ENCODE measurements at places on chromosomes 7 and 10.
A peak's percentile ranks its signal among the peaks of the same experiment; 100 is the strongest.

GRCh38 chr7:109020251-109020650 lies 450.6 kb downstream of the DNAJB9 start:
- no peak for DNase-seq

DNA sequence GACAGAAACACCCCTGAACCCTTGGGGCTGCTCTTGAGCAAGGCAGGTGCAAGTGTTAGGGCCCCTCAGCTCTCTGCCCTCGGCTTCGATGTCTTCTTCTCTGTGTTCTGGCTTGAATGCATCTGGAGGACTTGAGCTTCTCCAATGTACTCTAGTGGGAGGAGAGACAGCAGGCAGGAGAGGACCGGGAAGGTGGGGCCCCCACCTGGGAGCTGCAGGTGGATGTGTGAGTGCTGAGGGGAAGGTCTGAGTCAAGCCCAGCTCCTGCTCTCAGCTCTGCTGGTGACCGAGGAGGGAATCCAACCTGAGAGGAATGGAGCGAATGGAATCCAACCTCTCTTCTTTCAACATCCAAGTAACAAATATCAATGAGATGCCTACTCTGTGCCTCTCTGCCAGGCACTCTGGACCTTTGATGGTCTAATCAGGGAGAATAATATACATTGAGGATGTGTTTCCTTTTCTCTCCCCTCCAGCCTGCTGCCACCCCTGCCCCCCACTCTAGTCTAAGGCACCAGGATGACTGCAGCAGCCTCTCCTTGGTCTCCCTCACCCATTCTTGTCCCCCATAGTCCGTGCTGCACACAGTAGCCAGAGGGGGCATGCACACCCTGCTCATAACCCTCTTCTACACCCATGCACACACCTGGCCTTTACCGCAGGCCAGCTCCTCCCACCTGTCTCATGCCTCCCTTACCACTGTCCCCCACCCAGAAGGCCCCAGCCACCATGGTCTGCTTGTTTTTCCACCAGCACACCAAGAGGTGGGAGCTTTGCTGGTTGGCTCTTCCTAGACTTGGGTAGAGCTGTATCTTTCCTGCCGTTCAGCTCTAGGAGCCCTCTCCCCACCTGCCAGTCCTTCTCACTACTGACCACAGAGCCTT lies 13.6 kb downstream of the TBATA start:
- no peak for DNase-seq

GRCh38 chr10:26067680-26068079 lies 133.7 kb downstream of the MYO3A start:
- no peak for DNase-seq

DNA sequence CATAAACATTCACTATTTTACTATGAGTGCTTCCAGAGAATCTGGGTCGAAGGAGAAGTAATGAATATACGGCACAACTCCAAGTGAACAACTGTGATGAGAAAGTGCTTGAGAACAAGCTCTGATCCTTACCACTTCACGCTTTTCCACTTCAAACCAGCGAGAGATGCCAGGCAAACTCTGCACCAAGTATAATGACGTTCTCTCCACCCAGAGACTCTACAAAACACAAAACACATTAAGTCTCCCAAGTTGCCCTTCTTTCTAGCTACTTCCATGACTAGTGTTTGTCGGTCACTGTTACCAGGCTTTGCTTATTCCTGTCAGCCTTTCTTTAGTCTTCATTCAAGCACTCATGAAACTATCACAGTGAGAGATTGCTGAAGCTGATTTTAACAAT lies 193.1 kb upstream of the IMMP2L start:
- no peak for DNase-seq

GRCh38 chr10:8054494-8055407 lies at the start of gene GATA3:
Gene GATA3 (plus strand): TSS chr10:8054688. CDS start chr10:8055656, 968 bp downstream.
- peak; percentile 78 for DNase-seq

DNA sequence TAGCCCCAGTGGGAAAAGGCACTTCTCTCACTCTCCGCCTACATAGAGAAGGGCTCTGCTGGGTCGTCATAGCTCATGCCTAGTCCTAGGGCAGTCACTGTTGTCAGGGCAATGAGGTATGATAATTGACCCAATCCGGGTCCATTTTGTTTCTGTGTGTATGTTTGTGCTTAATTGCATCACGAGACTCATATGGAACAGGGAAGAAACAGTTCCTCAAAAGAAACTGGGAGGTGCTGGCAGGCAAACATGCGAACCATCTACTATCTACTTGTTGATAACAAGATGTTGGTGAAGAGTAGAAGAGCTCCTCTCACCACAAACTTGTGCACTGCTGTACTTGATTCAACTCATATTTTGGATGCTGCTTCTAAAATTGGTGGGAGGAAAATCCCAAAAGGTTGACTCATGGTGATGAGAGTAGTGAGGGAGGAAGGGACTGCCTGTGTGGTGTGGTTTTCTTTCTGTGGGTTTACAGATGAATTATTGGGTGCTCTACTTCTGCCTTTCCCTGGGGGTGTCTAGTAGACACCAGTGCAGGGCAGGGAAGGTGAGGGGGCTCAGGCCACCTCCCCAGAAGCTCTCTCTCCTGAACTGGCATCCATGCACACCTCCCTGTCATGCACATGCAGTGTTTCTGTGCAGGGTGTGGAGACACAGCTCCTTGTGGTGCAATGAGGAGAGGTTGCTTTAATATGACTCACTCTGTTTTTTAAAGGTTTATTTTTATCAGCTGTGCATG lies 29.4 kb downstream of the LSMEM1 start:
- no peak for DNase-seq

DNA sequence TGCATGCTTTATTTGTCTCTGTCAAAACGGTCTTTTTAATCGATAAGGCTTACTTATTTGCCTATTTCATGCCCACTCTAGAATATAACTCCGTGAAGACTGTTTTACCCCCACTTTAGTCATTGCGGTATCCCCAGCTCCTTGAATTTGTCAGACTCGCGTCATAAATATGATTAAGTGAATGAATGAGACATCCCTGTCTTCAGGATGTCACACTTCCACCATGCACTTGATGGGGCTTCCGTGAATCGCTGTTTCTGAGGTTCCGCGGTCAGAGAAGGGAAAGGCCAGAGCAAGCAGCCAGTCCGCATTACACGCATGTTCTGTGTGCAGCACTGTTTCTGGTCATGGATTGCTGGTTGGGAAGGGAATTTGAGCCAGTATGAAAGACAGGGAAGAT lies 138.8 kb downstream of the CELF2 start:
- no peak for DNase-seq

DNA sequence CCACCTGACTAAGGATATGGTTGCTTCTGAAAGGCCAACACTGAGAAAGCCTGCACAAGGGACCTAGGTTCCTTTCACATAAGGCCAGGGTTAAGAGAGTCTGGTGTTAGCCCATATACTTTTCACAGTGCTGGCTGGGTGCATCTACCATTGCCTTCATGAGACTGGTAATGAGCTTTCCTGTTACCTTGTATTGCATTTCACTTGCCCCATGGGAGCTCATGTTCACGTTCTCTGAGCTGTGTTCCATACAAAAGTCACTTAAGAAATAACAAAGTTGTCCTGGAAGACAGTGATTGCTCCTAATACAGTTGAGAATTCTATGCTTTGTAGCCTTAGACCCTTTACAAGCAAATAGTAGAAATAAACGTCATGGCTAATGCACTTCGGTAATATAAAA lies 337.8 kb upstream of the TEX47 start:
- DNase-seq: no peak

DNA sequence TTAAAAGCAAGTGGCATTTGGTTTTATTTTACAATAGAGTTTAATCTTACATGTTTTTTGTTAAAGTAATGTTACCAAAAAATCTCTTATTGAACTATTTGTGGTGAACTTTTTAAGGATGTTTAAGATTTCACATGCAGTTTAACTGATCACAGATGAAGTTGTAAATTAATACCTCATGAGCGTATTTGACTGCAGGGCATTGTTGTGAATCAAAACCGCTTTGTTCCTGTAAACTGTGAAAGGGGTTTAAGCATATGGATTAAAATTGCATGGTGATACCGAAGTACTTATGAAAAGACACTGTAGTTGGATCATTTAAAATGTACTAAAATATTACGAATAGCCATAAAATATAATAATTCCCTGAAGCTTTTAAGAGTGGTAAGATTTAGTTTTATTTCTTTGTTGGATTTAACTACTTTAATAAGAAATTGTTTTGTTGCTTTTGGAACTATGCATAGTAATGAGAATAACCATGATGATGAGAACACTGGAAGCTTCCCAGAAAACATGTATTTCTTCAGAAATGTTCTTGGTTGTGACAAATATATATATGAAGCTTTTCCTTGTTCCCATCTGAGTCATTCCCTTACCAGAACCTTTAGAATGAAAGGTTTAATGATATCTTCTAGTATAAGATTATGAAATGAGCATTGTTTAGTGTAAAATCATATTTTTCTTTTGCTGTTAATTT lies 131.3 kb downstream of the ADK start:
- DNase-seq: no peak

GRCh38 chr10:26805567-26806245 lies 55.1 kb downstream of the ABI1 start:
- no peak for DNase-seq

- DNase-seq: no peak
Observed at GRCh38 chr7:11228515-11228914, 254.8 kb downstream of the PHF14 start.

- DNase-seq: peak; percentile 53
Observed at GRCh38 chr7:122310119-122311021, 5.8 kb upstream of the FEZF1 start.

- no peak for DNase-seq
Observed at GRCh38 chr10:78916227-78916626, 152.5 kb upstream of the ZMIZ1 start.

- peak; percentile 56 for DNase-seq
Observed at GRCh38 chr7:15685358-15686294, 857 bp downstream of the MEOX2 start.

DNA sequence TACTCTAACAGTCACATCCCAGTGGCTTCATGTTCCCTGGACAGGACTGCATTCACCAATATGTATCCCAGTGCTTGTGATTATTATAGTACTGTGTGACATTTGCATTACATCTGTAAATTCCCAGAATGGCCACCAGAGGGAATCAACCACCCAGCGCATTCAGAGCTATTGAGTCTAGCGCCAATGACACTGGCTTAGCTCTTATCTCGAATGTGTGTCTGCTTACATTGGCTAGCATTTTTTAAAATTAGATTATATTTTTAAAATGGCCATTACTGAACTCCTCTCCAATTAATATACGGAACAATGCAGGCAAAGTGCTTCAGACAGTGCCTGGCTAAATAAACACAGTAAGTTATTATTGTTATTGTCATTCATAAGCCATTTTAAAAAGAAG lies 36.3 kb downstream of the TRIL start:
- peak; percentile 39 for DNase-seq

DNA sequence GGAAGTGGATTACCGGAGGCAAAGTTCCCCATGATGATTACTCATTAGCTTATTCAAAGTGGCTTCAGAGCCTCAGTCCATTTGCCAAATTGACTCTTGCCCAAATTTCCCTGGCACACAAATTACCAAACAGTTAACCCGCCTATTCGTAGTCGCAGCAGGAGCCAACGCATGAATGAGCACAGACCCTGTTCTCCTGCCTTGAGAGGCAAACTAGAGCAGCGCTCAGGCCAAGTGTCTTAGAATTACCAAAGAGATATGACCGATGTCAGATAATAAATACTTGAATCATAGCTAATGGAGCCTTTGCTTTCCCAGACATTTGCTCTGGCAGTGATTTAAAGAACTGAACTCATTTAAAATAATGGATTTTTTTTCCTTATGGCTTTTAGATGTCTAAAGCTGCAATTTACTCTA lies 64.9 kb downstream of the CTTNBP2 start:
- DNase-seq: peak; percentile 16

- DNase-seq: no peak
Observed at GRCh38 chr10:68327889-68328786, 3.7 kb upstream of the HNRNPH3 start.

DNA sequence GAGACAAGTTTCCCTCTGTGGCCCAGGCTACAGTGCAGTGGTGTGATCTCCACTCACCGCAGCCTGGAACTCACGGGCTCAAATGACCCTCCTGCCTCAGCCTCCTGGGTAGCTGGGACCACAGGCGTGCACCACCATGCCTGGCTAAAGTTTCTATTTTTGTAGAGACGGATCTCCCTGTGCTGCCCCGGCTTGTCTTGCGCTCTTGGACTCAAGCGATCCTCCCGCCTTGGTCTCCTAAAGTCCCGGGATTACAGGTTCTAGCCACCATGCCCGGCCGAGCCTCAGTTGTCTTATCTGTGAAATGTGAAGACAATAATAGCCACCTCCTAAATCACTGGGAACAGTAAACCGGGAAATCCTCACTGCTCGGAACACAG lies 88.1 kb downstream of the FOXL3 start:
- no peak for DNase-seq

DNA sequence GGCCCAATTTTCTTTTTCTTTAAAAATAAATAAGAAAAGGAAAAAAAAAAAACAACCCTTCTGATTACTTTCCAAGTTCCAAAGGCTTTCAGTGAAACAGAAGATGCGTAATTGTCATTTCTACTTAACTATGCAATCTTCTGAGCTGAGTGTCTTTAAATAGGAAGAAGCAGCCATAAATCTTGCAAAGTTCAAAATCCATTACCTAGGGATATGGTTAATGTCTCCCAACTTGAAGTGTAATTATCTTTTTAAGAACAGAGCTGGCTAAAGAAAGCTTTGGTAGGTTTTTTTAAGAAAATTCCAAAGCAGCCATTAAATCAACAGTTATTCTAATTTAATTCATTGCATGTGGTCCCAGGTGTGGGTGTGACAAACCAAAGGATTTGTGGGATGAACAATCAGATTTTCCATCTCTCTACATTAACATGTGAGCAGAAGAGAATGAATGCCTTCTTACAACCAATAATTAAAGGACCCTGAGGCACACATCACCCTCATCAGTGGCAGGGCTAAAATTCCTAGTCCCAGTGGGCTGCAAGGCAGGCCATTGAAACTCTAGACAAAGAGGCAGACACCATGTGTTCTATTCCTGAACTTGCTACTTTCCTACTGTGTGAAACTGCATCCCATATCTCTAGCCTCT lies 419.2 kb downstream of the REEP3 start:
- no peak for DNase-seq

DNA sequence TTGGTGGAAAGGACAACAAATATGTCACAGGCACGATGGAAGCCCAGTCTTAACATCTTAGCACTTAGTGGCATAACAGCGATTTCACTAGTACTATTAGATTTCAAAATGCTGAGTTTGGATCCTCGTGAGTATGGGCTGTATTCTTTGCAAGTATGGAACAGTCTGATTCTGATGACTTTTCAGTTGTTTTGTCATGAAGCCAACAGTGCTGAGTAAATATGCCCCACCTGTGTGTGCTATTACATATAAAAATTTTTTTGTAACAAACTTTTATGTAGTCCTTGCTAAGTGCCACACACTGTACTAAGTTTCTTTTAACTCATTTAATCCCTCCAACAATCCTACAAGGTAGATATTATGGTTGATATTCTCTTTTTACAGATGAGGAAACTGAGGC lies 30.8 kb downstream of the MTURN start:
- DNase-seq: no peak
